AG09309 (cell line): ENCODE measurements at places on chromosomes 12 and 14.

DNA sequence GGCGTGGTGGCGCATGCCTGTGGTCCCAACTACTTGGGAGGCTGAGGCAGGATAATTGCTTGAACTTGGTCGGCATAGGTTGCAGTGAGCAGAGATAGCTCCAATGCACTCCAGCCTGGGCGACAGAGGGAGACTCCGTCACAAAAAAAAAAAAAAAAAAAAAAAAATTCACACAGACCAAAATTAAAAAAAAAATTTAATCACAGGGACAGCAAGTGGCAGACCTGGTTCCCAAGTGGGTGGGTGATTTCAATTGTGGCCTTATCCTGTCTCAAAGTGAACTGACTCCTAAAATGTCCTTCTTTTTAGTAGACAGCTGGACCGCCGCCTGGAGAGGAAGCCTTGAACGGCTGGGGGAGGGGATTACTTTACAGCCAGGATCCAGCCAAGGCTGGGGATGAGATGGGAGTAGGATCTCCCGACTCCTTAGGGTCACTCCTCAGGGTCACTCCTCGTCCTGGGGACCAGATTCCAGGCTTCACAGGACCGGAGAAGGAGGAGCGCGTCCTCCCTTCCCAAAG, 1.5 kb upstream of the KCNH3 start:
- no peak for DNase-seq

- peak; percentile 95 for DNase-seq
Observed at GRCh38 chr12:126389220-126389841, 1324.1 kb downstream of the AACS start.

DNA sequence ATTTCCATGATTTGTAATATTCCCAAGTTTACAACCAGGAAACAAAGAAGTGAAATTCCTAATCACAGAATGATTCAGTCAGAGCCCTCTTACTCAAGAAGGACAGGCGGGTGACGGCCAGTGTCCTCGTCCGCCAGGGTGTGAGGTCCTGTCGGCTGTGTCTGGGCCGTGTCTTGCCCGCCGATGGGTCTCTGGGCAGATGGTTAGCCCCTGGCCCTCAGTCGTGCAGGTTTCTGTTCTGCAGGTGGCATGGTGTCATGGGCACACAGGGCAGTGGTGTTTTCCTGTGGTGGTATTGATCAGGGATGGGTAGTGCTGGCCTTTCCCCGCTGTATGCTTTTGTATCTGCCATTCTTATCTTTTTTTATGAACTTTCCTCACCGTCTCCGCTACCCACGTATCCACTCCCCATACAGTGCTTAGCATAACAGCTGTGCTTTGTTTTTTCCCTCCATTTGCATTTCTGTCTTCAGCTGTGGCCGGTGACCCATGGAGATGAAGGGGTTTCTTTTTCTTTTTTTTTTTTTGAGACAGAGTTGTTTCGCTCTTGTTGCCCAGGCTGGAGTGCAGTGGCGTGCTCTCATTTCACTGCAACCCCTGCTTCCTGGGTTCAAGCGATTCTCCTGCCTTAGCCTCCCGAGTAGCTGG, 100.7 kb downstream of the TSPAN9 start:
- DNase-seq = no peak

DNA sequence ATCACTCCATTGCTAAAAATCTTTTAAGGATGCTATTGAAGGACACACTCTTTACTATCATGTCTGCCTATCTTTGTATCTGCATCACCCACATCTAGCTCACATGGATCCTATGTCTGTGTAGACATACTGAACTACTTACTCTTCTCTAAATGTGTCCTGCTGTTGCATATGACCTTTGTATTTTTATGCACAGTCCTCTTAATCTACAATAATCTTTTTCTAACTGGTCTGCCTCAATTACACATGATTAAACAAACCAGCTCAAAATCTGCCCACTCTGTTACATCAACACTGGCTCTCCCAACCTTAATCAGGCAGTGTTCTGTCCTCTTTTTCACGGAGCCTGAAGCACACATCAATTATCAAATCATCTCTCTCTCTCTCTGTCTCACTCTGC, 316.3 kb upstream of the MGAT4C start:
- no peak for DNase-seq

DNA sequence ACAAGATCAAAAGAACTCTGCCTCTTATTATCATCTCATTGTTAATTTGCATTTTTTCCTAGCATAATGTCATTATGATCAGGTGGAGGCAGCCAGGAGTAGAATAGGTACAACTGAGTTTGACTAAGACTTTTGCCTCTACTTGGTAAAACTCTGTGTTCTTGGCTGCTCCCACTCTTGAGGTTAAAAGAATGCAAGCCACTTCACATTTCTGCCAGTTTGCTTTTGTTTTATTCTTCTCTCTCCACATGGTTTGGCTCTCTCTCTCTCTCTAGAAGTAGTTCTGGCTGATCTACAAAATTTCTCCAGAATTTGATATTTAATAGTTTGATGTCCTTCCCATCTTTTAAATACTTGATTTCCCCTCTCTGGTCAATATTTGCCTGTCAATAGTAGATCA, 170.7 kb upstream of the E2F7 start:
- no peak for DNase-seq
